ENCODE measurements at places on chromosomes 1 and 21.

DNA sequence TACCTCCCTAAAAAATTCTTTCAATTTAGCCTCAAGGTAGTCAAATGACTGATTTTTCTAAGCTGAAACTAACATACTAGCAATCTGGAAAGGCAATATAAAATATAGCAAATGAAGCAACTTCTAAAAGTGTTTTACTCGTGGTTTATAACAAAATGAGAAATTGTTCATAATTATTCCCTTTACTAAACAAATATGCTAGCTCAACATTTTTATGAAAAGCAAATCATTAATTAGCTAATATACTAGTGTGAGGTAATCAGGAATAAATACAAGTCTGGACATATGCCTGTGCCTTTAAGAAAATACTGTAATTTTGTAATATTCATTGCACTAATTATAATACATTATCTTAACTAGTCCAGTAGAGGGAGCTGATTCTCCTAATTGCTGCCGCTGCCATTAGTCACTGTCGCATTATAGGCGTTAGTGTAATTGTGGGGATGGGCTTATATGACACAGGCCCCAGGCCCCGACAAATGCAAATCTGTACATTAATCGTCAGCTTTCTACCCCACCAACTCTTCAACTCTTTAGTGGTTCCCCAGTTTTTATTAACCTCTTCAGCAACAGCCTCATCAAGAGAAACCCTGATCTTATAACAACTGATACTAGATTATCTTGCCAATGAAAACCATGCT is 160.9 kb downstream of the GABPA start:
- peak; percentile 53 for DNase-seq

GRCh38 chr1:197696372-197696771 is 78.9 kb downstream of the DENND1B start:
- DNase-seq: no peak

- no peak for DNase-seq
These were observed 9.5 kb downstream of the SCCPDH start for GRCh38 chr1:246733704-246734103.

DNA sequence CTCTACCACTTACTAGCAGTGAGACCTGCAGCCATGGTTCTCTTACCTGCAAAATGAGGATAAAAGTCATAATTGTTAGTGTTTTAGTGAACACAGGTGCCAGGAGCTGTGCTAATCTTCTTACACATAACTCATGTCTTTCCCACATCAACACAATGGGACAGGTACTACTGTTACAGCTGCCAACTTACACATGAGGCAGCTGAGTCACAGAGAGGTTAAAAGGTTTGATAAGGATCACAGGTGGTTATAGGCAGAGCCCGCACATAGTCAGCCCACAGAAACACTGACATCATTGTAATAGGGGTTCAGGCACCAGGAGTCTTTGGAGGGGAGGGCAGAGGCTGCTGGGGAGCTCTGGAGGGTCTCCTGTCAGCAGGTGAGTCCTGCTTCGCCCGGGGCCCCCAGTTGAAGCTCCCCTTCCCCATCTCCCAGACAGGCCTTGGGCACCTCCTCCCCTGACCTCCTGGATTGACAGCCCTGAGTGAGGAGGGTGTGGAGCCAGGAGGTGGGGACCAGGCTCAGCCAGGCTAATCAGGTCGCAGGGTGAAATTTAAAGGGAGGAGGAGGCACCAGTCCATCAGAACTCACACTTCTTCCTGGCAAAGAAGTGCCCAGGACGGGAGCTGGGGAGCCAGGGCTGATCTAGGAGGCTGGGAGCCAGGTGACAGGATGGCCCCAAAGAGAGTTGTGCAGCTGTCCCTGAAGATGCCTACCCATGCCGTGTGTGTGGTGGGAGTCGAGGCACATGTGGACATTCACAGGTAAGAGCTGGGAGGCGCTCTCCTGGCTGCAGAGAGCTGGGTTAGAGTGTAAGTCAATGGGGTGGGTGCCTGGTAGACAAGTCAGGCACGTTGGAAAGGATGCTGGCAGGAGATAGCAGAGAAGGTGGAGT is at the start of gene PADI1:
Gene PADI1, plus strand, starts transcription at position 583 of the 895 bp plus-strand sequence. Its CDS starts 90 bp downstream, at position 673.
- DNase-seq: no peak

DNA sequence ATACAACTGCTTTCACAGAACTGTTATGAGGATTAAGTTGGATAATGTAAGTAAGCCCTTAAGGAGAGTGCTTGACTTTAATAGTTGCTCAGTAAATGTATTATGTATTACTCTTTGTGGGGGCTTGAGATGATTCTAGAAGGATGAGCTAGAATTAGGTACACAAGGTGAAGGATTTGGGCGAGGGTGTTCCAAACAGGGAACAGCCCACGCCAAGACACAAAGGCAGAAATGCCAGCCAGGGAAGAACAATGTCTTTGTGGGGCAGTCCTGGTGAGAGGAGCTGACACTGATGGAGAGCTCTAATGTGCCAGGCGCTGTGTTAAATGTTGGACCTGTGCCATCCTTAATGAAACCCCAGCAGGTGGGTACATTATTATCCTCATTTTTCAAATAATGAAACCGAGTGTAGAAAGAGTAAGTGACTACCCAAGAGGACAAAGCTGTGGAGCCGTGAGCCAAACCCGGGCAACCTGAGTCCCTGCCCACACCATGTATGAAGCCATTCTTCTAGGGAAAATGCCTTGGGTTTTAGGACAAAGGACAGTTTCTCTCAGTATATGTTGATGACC is 362.4 kb downstream of the HHAT start:
- DNase-seq: peak; percentile 20

GRCh38 chr21:38494703-38495102 is 3.6 kb downstream of the ERG start:
- no peak for DNase-seq

GRCh38 chr1:29585201-29585600 is 348.9 kb downstream of the PTPRU start:
- no peak for DNase-seq

GRCh38 chr1:231808990-231809389 is 182.4 kb downstream of the DISC1 start:
- DNase-seq: no peak

DNA sequence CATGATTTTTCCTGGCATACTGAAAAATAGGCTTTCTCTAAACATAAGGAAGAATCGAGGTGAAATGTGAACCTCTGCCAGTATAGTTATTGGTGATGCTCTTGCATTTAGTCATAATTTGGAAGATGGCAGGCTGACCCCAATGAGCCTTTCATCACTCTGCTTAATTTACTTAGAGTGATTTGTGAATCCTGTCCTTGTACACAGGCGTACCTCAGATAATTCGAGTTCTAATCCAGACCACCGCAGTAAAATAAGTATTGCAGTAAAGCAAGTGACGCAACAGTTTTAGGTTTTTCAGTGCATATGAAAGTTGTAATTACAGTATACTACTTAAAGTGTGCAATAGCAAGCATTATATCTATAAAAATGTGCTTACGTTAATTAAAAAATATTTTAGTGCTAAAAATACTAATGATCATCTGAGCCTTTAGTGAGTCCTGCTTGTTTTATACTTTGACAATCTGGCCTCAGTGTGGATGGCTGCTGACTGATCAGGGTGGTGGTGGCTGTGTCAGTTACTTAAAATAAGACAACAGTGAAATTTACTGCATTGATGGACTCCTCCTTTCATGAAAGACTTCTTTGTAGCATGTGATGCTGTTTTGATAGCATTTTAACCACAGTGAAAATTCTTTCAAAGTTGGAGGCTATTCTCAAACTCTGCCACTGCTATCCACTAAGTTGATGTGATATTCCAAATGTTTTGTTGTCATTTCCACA is 1.7 kb downstream of the PKNOX1 start:
- no peak for DNase-seq

DNA sequence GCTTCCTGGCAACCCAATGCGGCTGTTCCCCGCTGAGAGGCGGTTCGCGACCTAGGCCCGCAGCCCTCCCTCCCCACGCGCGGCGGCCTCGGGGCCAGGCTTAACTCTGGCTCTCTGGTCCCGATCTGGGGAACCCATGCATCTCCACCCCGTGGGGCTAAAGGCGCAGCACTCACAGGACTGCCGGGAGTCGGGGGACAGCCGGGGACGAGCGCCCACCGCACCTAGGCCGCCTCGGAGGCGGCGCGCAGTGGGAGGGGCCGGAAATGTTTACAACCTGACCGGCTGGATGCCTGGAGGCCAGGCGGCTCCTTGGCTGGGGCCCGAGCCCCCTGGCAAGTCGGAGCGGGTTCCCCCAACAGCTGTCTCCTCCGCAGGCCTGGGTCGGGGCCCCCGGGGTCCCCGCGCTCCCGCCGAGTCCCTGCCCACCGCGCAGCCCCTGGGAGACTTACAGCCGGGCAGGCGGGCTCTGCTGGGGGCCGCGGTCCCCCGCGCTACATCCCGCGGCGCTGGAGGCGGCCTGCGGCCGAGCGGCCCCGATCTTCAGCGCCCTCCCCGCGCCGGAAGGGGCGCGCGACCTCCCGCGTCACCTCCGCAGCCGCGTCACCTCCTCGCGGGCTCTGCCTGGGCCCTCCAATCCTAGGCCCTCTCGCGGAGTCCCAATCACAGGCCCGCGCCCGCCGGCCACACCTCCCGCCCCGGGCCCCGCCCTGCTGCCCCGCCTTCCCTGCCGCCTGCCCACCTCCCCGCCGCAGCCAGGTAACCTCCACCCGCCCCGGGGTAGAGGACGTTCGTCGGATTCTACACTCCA is at the start of gene ADIPOR1:
Gene ADIPOR1, minus strand, starts transcription at position 580 of the 811 bp plus-strand sequence. CDS start 7,242 bp downstream, outside the sequence.
- peak; percentile 52 for DNase-seq

DNA sequence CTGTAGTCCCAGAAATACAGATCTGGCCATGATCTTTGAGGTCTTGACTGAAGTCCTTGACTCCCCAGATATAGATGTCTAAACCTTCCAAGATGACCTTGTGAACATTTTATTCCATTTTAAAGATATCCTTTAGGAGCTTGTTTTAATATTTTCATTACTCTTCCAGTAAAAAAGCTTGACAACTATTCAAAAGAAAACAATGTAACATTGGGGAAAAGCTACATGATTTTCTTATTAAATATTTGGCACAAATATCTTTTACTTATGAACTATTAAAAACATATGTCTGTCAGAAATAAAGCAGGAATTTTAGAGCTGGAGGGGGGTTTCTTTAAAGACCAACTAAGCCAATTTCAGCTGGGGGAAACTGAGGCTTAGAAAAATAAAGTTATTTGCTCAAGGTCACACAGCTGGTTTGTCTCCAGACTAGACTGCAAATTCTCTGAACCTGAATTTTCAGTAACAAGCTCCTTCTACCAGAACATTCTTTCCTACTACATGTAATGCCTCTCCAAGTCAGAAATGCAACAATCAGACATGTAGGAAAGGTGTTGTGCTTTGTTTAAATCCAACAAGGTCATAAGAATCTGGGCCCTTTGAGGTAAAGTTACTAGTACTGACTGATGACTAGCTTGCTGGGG is 67.0 kb upstream of the PTCH2 start:
- DNase-seq: no peak

Measured in NCI-H748 treated with DMSO at 0.1 percent for 48 hours (cell line).